ENCODE measurements at places on chromosomes 12 and 14.

GRCh38 chr12:132218527-132218875 is 74.2 kb downstream of the NOC4L start:
- DNase-seq = no peak

DNA sequence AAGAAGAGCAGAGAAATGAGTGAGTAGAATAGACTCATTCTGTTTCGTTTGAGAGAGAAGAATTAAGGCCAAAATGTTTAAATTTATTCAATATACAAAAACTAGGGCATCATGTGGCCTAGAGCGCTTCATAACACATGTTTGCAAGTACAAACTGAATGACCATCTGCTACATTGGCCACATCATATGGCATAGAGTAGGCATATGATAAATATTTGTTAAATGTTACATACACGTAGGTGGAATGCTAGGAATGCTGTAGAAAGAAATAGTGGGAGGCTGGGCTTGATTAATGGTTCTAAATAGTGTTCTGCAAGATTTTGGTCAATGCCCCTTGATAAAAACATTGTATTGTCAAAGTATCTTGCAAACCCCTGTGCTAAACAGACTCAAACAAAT is 10.8 kb downstream of the MGP start:
- no peak for DNase-seq

GRCh38 chr12:26119391-26119989 is 5.3 kb downstream of the BHLHE41 start:
- DNase-seq = peak; percentile 77

GRCh38 chr12:47841910-47842309 is 22.2 kb upstream of the HDAC7 start:
- DNase-seq = no peak

- peak; percentile 44 for DNase-seq
These were observed 59.4 kb upstream of the FOXN3 start for GRCh38 chr14:89476354-89476896.

DNA sequence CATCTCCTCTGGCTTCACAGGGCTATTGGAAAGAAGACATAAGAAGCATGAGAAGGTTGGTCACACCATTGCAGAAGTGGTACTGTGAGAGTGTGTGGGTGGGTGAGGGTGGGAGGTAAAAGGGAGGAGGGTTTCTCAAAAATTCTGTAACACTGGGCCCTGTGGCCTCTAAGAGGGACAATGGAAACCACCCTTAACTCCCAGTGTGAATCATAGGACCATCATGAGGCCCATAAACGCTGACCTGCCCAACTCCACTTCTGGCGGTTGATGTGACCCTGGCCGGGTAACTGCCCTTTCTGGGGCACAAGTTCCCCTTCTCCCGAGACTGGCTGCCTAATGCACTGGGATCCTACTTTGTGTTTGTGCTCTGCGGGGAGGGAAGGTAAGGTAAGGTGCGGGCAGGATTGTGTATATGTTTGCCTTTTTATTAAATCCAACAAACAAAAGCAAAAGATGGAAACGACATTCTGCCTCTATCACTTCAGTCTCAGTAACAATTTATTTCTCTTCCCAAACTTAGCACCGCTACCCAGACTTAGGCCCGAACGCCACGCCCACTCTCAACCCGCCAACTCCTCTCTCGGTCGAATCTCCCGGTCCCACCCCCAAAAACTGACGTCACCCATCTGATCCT is 551 bp downstream of the METTL1 start:
- DNase-seq = peak; percentile 98

DNA sequence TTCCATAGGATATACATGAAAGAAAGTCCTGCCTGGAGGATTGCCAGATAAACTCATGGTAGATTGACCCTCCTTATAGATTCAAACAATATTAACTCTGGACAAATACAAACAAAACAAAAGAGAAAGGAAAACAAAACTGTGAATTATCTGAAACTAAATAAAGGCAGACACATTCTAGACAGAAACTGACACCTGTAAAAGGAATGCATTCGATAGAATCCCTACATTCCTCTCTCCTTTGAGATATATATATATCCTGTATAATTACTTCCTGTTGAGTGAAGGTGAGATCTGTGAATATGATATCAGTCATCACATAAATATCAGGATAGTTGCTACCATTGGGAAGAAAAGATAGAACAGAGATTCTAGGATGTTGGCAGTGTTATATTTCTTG is 948.4 kb upstream of the ATXN7L3B start:
- DNase-seq = no peak

- DNase-seq = peak; percentile 15
These were observed 1.2 kb upstream of the KCNMB4 start for GRCh38 chr12:70364695-70365397.

GRCh38 chr12:28026701-28027100 is 54.2 kb upstream of the PTHLH start:
- DNase-seq = peak; percentile 69

GRCh38 chr12:103518899-103519298 is 23.1 kb upstream of the C12orf42 start:
- peak; percentile 13 for DNase-seq

GRCh38 chr14:36028218-36028617 is 148.3 kb downstream of the PTCSC3 start:
- peak; percentile 2 for DNase-seq

DNA sequence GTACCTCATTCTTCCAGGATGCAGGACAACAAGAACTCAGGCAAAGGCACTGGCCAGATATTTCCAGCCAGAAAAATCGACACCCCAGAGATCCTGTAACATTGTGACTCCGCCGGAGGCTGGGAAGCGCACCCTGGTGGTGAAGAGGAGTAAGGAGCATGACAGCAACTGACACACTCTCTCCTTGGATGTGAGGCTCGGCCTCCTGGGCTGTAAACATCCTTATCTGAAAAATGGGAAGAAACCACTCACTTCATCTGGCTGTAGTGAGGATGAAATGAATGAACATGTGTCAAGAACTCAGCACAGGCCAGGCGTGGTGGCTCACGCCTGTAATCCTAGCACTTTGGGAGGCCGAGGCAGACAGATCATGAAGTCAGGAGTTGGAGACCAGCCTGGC is 27.5 kb downstream of the TCHP start:
- peak; percentile 71 for DNase-seq

DNA sequence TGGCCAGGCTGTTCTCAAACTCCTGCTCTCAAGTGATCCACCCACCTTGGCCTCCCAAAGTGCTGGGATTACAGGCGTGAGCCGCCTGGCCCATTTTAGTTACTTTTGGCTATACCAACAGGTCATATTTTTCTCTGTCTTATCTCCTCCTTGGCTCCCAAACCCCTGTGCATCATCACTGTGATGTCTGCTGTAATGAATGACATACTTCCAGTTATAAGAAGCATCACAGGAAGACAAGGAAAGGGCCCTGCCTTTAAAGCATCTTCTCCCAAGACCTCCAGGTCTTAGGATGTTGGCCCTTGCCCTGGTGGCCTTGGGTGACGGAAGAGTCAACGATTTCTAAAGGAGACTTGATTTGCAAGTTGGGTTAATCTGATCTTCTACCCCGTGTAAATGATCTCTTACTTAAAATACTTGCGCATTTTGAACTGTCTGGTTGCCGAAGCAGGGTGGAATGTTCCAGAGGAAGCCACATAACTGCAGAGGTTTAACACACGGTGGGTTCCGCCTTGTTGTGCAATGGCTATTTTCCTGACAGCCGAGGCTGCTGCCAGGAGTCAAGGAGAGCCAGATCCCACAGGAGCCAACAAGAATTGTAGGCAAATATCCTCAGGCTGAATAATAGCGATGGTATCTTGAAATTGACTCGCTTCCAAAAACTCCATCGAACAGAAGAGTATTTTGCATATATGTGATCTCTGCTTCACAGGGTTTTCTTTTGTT is 55.7 kb upstream of the PLXNC1 start:
- no peak for DNase-seq

DNA sequence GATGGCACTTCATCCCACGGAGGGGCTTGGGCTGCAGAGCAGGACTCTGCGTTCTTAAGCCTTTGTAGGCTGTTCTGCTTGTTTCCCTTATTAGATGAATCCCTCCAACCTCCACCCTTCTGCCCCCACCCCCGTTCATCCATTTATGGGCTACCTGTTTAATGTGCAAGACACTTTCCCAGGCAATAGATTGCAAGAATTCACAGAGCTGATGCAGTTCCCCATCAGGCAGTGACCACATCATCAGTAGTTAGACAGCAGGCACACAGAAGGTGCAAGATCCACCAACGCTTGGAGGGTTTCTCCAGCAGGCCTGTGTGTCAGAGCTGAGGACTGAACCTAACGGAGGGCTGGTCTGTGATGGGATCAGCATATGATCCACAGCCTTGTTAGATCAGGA is 1.2 kb upstream of the C1R start:
- no peak for DNase-seq

DNA sequence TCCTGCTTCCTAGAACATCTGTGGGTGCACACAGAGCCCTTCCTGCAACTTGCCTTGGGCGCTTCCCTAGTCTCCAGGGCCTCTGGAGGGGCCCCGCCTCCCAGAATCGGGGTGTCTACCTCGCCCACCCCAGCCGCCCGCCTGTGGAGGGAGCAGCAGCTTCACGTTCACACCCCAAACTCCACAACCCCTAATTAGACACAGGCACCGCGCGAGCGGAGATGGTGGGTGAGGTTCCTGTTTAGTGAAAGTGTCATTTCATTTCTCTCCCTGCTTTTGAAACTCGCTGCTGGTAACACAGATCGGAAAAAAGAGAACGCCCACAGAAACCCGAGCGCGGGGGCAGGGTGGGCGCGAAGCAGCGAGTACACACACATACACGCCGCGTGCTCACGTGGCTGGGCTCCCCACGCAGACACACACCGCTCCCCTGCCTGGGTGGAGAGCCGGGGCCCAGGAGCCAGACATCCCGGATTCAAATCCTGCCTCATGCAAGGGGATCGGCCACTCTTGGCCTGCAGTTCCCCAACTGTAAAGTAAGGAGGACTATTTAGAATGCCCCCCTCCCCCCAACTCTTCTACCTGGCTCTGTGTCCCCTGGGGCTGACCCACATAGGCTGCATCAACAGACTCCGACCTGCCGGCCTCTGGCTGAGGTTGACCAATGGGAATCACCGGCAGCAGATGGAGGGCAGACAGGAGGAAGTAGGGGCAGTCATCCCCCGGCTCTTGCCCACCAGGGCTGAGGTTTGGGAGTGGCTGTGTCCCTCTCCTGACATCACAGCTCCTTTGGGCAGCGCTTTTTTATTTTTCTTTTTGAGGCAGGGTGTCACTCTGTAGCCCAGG is 79.2 kb upstream of the NCOR2 start:
- peak; percentile 70 for DNase-seq

- no peak for DNase-seq
These were observed 245.4 kb downstream of the DIO2 start for GRCh38 chr14:79965896-79966295.

DNA sequence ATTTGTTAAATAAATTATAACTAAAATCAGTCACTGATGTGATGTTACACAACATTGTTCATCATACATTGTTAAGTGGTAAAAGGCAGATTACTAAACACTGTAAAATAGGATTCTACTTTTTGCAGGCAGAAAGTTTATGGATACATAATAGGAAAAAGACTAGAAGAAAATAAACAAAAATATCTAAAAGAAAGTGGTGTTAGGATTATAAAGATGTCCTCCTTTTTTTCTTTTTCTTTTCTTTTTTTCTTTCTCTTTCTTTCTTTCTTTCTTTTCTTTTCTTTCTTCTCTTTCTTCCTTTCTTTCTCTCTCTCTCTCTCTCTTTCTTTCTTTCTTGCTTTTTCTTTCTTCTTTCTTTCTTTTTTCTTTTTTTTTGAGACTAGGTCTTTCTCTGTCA is 39.6 kb upstream of the HELB start:
- DNase-seq = no peak

GRCh38 chr12:8970432-8970831 is 18.9 kb upstream of the KLRG1 start:
- DNase-seq = no peak

DNA sequence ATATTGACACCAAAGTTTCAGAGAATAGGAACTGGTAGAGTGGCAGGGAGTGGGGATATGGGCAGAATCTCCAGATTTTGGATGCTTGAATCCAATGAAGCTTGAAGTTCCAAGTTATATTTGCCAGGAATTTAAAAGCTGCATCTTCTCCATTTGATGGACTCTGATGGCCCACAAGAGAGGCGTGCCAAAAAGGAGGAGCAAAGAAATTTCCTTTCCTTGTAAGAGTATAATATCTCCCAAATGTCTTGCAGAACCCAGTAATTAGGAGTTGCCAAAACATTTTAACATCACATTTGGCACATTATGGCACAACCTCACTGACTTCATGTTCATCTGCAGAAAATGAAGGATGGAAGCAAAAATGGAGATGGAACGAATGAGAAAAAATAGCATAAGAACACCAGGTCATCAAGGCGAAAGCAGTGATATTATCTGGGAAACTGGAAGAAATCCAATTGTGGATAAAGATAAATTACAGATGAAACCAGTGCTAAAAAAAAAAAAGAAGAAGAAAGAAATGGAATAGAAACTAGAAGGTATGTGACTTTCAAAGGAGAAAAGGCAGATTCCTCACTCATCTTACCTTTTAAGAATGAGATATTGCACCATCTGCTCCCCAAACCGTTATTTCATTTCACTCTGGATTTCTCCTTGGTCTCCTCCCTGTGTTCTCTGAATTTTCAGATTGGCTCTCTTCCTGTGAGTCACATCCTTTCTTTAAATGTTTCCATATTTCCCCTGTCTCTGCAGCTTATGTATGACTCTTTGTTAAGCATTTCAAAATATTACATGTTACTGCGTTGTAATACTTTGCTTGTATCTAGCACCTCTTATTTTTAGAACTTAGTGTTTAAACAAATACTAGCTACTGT is 13.5 kb upstream of the FLRT2 start:
- DNase-seq = no peak

DNA sequence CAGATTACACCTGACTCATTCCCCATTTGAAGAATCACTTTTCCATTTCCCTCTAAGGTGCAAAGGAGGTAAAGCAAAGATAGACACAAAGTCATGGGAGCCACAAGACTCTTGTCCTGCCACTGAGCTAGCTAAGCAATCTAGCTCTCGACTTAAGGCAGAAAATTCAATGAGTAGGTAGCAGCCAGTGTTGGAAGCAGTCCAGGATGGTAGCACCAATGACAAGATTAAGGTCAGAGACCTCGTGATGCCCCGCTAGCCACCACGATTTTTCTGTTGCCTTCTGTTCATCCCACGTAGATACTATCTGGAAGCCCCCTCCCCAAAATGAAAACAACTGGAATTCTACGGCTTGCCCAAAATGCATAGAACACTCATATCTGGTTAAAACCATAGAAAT is 1.4 kb downstream of the VAMP1 start:
- DNase-seq = peak; percentile 25
